GM23338 (cell line): ENCODE measurements at places on chromosomes 2 and 18. TPM values are rescaled to one million over a fixed set of nuclear protein-coding genes. Genes with fewer than 3 reads are reported as not detected.

DNA sequence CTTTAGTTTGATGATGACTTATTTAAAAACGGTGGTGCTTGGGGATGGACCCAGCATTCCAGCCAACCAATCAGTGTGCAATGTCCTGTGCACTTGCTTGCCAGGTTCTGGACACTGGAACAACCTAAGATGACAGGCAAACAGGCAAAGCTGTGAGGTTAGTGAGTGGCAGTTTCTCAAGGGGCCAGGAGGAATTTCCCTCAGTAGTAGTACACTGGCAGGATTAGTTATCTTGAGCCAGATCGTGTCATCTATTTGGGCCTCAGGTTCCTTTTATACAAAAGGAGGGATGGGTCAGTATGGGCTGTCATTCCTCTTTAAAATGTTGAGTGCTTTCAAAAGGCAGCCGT is 26.6 kb downstream of the MAP4K4 start:
- DNase-seq = no peak

DNA sequence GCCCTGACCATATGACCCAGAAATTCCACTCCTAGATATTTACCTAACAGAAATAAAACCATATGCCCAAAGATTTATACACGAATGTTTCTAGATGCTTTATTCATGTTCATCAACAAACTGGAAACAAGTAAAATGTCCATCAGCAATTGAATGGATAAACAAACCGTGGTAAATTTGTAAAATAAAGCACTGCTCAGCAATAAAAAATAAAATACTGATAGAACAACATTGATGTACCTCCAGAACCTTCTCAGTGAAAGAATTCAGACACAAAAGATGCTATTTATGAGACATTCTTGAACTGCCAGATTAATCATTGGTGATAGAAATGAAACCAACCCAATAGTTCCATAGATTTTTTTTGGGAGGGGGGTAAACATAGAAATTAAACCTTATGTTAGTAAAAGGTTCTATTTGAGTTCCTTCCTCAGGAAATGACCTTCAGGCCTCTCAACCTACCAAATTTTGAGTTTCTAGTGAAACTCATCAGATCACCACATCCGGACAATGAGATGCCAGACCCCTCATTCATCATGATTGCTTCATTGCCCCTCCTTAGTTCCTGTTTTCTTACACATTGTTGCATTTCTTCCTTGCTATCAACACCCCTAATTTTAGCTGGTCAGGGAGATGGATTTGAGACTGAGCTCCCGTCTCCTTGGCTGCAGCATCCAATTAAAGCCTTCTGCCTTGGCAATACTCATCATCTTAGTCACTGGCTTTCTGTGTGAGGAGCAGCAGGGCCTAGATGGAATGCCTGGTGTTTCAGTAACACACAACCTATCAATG is 203.5 kb downstream of the LPIN1 start:
- no peak for DNase-seq

- DNase-seq = no peak
Measured at GRCh38 chr2:128440666-128441340, 122.1 kb upstream of the HS6ST1 start.

- DNase-seq = no peak
Measured at GRCh38 chr2:111054791-111055691, 65.7 kb upstream of the BCL2L11 start.

RIT2 gene
- 0.70 and 1.9 TPM in 2 replicates for total RNA-seq

DNA sequence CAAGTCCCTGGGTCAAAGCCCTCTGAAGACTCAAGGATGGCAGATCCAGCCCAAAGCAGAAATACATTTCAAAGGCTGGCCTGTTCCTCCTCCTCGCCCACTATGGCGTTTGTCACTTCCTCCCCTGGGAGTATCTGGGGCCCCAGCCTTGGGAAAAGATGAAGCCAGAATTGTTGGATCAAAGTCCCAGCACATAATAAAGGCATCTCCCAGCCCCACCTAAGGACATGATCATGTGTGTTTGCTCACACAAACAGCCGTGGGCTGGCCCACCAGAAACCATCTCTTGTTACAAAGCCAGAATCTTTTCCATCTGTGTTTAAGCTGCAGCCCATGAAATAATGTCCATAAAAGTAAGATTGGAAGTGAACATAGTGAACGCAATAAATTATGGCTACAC is 50.1 kb upstream of the HAAO start:
- no peak for DNase-seq

ALS2 gene
- 35.3 and 43.3 TPM in 2 replicates for total RNA-seq

- no peak for DNase-seq
Measured at GRCh38 chr2:15300624-15301573, 260.2 kb downstream of the NBAS start.

GRCh38 chr2:219155054-219155644 is 5.5 kb downstream of the NHEJ1 start:
- DNase-seq = peak; percentile 94
